IPS DF 19.7 (cell line): ENCODE measurements at places on chromosomes 13 and 19.

DNA sequence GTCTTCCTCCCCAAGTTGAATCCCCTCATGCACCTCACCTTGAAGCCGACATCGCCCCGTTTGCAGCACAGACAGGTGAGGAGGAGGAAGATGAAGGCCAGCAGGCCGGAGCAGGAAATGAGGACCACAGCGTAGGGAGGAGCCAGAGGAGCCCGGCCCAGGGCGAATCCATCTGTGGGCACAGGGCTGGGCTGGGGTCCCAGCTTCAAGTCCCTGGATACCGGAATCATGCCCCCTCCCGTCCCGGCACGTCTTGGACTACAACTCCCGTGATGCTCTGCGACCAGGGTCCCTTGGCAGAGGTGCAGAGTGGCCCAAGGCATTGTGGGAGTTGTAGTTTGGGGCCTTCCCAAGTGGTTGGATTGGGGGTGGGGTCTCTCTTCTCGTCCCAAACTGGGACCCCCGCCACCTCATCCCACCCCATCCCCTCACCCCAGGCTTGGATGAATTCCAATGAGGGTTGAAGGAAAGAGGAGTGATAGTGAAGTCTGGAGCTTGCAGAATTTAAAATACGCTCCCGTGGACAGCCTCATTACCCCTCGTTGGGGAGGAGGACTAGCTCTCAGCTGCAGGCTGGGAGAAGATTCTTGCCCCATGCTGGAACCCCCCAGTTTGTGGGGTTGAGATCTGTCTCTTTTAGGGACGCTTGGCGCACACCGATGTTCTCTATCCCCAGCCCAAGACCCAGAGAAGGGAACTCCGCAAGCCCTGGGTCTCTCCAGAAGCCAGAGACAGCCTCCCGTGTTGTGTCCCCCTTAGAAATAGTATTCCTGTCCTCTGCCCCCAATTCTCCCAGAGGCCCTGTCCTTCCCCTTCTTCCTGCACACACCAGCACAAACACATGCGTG lies 990 bp downstream of the LMTK3 start:
- peak; percentile 59 for DNase-seq

GRCh38 chr19:17496337-17496997 lies 15.0 kb upstream of the PGLS start:
- DNase-seq = no peak

- no peak for DNase-seq
These were observed 72.9 kb downstream of the SPATA13 start for GRCh38 chr13:24233351-24233901.

DNA sequence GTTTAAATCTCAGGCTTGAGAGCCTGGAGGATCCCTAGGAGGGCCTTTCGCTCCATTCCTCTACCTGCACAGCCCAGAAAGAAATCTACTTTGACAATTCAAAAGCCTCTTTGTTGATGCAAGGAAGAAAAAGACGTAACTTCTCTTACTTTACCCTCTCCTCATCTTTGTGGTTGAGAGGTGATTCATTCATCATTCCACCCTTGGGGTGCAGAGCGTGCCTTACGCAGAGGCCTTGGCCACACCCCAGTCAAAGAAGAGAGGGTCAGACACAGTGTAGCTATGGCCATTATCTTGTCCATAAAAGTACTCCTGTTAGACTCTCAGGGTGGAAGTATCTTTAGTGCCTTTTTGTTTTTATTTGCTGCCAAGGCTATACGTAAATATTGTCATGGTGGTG lies 184.0 kb downstream of the IRS2 start:
- no peak for DNase-seq

DNA sequence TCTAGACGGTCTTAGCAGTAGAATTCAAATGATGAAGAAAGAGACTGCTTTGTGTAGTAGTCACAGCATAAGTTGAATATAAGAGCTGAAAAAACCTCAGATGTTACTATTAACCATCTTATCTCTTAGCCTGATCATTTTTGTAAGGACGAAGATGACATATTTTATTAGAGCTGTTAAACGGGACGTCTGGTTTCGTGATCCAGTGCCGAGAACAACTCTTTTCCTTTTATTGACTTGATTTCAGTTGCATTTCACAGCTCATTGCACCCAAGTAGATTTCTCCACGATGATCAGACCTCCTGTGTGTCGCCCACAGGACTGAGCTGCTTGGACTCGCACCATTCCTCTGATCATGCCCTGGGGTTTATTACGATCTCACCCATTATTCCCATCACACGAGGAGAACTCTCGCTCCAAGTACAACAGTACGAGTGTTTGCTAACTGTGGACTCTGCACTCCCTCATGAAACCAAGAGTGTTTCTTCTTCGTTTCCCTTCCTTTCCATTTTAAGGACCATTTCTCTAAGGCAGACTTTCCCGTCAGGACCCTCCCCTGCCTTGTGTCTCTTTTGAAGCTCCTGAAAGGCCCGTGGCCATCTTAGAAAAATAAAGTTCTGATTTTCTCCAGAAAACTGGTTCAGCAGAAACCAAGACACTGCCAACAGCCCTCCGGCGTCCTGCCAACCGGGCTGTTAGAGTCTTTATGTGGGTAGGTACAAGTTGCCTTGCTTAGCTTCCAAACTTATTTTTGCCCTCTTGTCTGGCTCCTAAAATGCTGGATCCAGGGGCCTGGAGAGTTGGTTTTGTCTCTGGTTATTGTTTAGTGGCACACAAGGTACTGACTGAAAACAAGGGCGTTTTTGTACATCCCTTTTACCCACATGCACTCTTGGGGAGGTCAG lies 48.2 kb upstream of the RNF113B start:
- DNase-seq = no peak

- DNase-seq = no peak
These were observed 14.1 kb downstream of the PRAM1 start for GRCh38 chr19:8488365-8488764.

DNA sequence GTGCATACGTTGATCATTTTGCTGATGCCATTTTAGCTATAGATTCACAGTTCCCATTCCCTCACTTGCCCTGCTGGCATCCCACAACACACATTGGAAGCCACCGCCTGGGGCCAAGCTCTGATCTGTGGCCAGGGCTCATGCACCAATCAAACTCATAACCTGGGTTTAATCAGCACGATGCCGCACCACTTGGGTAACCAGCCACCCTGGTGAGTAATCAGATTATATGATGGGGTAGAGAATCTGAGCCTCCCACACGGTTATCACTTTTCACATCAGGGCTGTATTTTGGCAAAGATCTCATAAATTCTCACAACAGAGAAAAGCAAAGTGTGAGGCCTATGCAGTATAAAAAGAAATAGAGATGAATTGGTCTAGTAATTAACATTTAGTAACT lies 66.0 kb upstream of the TNFRSF19 start:
- DNase-seq = no peak

GRCh38 chr19:51076631-51077213 lies 6.0 kb downstream of the KLK14 start:
- DNase-seq = no peak

- no peak for DNase-seq
These were observed 236.1 kb downstream of the TEX29 start for GRCh38 chr13:111556496-111556895.
